ENCODE measurements at places on chromosomes 7 and 10.

- DNase-seq: no peak
Observed at GRCh38 chr10:116768786-116769185, 26.4 kb upstream of the HSPA12A start.

DNA sequence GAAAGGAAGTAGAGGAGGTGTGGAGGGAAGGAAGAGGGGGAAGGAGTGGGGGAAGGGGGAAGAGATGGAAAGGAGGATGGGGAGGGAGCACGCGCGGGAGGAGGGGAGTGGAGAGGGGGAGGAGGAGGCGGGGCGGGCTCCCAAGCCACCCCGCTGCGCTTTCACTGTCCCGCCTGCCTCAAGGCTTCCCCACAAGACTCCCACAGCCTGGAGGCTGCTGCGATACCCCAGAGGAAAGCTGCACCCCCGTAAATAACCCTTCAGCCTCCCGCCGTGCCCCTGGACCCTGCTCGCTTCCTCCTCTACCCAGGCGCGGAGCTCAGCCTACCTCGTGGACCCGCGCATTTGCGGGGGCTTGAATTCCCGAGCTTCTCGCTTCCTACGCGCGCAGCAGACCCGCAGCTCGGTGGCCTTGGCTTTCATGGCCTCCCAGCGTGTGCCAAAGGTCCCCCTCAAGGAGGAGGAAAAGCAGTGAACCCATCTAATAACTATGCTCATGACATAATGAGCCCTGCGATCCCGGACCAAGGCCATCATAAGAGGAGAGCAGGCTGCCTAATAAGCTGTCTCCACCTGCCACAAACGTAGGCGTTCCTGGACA lies at the start of gene C10orf67:
Gene C10orf67, minus strand, starts transcription at position 557 of the 601 bp plus-strand sequence. Its CDS starts 23 bp downstream, at position 534.
- no peak for DNase-seq

DNA sequence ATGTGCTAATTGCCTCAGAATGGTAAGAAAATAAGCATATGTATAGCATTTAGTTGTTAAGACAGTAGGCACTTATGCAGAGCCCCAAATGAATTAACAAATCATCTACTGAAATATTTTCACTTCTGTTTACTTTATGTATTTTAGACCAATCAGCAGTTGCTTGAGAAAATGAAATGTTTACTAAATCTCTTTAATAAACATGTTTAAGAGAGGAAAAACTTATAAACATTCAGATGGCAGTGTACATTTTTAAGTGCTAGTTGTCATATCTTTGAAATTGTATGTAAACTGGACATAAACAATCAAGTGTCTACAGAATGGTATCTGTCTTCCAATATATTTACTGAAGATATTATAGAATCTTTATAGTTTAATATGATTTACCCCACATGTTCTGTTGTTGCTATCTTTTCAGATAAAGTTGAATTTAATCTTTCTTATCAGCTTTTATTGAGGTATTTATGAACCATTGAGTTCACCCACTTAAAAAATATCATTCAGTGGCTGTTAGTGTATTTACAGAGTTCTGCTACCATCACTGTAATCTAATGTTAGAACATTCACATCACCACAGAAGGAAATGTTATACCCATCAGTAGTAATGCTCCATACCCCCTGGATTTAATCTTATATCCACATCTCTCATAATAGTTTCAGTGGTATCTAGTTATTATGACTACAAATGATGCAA lies 264.3 kb downstream of the ADK start:
- no peak for DNase-seq

- DNase-seq: no peak
Observed at GRCh38 chr7:98240961-98241673, 10.9 kb downstream of the TECPR1 start.

GRCh38 chr10:34187201-34187600 lies 627.9 kb downstream of the PARD3 start:
- no peak for DNase-seq

GRCh38 chr10:3418041-3418754 lies 245.6 kb upstream of the PITRM1 start:
- no peak for DNase-seq

DNA sequence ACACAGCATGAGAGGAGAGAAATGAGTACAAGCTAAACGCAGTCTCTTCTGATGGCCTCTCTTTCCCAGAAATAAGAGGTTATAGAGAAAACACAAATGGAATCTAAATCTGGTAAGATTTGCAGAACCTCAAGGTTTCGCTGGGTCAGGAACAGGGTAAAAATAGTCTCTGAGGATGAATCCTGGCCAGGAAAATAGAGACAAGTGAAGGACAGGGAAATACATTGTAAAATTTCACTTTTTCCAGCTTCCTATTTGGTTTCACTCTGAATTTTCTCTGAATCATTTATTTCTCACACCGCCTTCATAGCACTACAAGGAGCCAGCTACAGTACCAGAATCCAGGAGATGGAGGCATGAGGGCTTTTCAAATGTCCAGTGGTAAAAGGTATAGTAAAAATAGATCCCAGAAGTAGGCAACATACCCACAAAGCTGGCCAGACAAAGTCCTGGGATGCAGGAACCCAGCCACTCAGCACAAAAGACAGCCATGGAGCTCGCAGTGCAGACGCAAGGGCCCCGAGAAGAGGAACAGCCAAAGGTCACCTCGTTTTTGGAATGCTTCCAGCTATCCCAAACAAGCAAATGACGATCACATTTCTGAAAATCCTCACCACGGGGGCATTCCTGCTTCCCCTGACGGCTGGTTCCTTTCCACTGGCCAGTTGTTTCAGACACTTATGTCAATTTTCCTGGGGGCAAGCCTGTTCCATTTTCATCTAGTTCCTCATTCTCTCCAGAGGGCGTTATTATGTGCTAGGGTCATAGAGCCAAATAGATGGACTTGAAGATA lies 21.5 kb upstream of the IKZF1 start:
- no peak for DNase-seq

GRCh38 chr10:84360637-84361365 lies 32.4 kb downstream of the CCSER2 start:
- no peak for DNase-seq

DNA sequence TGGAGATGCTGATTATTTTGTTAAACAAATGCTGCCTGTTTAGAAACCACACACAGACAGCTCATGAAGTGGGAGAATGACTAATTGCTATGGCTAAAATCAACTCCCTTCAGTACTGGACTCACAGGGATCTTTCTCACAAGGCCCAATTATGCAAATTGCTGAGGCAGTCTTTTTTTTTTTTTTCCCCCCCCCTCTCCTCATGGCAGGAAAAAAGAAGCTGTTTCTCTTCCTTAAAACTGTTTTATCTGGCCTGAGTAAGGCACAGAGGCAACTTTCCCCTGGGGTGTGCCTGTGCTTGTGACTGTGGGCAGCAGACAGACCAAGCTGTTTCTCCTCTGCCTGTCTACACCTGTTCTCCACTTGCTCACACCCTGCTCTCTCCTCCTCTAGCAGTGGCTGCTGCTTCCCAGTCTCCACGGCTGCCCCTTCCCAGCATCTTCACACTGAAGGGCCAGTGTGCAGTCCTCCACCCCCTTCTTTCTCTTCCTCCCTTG lies 65.4 kb upstream of the STEAP1B start:
- no peak for DNase-seq
